Stimulated activated CD4-positive, alpha-beta T cell treated with anti-CD3 and anti-CD28 coated beads, Interleukin-2, amount 100 ng/mL, for 24 hours (primary cell): ENCODE measurements at places on chromosomes 7 and 10.

- no peak for DNase-seq
Measured at GRCh38 chr7:20302891-20303290, 27.8 kb upstream of the ITGB8 start.

- DNase-seq = peak; percentile 100
Measured at GRCh38 chr7:75738975-75739795, 444 bp upstream of the HIP1 start.

DNA sequence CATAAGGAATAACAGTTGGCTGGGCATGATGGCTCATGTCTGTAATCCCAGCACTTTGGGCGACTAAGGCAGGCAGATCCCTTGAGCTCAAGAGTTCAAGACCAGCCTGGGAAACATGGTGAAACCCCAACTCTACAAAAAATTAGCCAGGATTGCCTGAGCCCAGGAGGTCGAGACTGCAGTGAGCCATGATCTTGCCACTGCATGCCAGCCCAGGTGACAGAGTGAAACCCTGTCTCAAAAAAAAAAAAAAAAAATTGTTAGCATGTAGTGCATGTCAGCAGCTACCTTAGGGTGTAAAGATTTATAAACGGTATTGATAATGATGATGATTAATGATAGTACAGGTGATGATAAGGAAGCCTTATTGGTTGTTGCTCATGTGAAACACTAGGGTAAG is 331.2 kb upstream of the FZD1 start:
- DNase-seq = no peak

DNA sequence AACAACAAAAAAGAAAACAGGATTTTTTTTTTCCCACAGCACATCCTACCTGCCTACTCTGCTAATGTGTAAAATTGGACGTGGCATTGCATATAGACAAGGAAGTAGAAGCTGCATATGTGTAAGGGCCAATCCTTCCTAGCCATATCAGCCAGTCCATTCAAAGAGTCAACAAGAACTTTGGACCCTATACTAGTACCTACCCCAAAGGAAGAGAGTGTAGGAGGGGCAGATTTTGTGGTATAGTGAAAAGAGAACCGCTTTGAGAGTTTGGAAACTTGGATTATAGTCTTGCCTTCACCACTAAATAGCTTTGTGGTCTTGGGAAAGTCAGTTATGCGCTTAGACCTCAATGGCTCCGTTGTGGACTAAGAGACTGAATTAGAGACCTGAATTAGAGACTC is 12.1 kb upstream of the MCU start:
- DNase-seq = no peak

DNA sequence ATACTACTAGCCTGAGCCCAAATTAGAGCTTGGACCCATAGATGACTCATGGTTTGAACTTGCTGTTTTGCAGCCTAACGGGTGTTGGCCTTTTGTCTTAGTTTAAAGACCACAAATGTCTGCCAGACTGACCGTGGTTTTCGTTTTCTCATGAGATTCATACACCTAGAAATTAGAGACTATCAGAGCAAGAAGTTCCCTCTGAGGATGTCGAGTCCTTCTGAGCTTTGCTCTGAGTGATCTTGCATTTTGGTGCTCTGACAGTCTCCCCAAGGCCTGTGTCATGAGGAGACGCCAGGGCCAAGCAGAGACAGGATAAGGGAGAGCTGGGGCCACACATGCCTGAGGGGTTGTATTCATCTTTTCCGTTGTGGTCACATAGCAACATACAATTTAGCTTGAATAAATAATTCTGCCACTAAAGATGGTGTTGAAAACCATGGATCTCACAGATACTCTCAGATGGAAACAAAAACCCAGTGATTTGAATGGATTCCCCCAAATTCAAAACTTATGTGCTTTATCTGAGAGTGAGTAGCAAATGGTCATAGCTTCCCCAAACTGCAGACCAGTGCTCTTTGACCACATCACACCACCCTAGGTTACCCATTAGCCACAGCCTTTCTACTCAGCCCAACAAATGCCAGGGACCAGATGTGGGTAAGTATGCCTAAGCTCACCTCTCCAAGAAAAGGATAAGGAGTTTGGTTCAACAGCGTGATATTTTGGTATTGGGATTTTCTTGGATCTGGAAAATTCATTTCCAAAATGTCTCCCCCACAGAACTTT is 762.0 kb upstream of the IGFBP3 start:
- DNase-seq = no peak

DNA sequence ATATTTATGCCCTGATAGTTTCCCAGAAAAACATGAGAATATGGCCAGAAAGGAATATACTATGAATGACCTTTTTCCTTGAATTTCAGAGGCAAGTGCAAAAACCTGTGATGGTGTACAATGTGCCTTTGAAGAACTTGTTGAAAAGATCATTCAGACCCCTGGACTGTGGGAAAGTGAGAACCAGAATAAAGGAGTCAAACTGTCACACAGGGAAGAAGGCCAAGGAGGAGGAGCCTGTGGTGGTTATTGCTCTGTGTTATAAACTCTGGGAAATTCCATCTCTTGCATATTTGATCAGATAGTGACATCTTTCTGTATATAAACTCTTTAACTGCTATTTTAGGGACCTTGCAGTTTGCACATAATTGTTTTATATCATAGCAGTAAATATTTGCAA is 33.7 kb downstream of the RAB18 start:
- DNase-seq = no peak

DNA sequence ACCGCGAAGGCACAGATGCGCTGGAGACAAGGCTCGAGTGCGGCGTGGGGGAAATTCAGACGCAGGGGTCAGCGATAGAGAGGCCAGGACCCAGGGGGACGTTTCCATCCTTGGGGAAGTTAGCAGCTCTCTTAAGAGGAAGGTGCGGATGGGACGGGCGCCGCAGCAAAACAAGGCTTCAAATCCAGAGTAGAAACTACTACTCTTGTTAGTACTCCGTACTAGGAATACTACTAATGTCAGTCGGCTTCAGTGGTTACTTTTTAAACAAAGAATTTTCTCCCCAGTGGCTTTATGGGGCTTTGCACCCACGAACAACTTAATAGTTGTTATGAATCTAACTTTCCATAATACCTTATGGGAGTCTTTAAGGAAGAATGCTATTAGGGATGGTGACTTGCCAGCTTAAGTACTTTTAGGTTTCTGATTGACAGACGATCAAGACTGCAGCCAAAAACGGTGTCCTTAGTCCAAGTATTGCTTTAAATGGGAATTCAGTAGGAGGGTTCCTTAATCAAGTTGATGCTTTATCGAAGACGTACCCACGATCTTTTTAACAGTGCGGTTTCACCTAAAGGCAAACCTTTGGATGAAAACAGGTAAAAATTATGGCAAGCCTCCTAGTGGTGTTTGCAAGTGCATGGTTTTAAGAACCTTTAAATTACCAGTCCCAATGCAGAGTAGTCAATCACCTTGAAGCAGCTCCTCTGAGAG is 812 bp upstream of the IDE start:
- no peak for DNase-seq

DNA sequence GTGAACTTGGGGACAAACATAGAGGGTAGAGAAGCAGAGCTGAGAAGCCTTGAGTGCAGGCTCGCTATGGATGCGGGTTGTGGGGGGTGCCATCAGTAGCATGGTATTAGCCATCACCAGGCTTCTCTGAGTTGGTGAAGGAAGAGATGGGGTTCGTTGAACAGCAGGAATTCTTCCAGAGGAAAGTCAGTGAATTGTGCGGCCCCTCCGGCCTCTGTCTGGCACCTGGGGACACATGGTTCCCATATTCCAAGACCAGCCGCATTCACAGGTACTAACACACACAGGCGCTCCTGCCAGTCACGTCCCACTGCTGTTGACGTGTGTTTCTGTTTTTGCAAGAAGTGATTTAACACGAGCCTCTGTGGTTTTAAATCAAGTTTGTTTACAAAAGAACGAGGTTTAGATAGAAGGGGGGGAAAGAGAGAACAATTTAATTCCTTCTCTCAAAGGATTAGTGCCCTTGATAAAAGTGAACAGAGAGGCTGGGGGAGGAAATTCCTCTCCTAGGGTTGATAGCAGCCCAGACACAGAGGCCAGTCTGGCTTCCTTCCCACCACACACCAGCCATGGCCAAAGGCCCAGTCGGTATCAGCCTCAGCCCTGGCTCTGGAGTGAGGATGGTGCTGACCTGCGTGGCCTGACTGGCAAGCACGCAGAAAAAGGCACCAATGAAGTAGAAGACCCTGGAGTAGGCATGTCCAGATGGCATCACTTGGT is 252.6 kb upstream of the IGFBP3 start:
- no peak for DNase-seq

DNA sequence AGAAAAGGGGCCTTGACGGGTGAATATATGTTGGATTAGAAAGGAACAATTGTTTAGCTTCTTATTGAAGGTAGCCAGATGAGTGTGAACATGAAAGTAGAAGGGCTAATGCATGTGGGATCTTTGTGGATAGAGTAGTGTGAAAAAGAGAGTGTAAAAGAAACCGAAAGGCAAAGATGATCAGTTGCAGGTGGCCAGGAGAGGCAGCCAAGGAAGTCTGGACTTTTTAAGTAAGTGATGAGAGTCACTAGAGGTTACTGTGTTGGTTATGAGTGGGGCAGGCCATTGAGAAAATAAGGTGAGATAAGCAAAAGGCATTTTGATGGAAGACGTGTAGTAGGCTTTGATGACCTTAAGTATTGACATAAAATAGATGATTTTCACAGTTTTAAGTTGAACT is 64.7 kb upstream of the ETV1 start:
- no peak for DNase-seq

DNA sequence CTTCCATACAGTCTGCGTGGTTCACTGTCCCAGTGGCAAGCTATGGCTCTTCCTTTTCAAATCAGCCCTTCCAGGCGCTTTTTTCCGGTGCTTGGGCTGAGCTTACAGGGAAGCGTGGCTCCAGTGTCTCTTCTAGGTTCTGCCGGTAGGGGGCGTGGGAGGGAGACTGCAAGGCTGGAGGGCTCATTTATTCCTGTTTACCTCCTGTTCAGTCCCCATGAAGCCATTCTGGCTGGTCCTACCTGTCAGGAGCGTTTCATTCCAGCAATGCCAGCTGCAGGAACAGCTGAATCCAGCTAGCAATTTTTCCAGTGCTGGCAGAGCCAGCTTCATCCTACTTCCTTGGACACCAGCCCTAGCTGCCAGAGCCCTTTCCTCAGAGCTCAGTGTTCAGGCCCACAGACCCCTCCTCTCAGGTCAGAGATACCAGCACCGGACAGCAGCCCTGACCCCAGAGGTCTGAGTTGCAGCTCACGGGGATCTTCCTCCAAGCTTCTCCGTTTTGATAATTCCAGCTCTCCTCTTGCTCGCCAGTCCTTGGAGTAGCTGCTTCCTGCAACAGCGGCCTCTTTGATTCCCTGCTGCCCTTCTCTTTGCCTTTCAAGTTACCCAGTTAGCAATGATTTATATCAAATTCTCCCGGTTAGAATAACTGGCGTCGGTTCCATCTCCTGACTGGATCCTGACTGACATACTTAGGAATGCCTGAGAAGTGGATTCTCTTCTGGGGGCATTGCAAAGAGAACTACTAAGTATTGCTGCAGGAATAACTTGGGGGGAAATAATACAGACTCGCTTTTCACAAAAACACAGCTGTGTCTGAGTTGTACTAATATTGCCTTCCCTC is 129.8 kb downstream of the FRMD4A start:
- peak; percentile 21 for DNase-seq

DNA sequence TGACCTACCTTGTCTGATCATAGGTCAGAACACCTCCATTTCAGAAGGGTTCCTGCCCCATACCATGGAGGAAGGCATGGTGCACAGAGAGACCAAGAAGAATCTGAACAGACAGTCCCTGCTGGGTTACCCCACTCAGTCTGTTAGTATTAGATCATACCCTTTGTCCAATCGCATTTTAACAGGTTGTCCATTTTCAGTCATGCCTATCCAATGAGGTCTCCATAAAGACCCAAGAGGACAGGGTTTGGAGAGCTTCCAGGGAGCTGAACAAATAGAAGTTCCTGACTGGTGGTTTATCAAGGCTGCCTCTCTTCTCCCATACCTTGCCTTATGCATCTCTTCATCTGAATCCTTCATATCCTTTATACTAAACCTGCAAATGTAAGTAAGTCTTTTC is 21.2 kb upstream of the SLC16A12 start:
- DNase-seq = no peak

GRCh38 chr10:58764087-58764747 is 251.5 kb downstream of the BICC1 start:
- DNase-seq = no peak

DNA sequence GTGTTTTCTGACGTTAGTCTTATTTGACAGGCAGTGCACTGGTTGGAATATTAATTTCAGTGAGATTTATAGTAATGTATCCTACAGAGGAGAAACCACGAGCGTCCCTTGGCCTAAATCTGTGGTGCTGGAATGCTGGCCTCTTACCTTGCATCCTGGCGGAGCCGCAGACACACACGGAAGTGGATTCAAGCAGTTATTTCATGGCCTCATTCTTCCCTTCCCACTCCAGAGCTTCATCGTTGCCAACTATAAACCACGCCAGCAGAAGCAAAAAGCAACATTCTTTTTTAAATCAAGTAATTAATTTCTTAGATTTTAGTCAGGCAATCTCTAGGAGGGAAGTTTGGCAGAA is 13.1 kb downstream of the WIPI2 start:
- DNase-seq = no peak

DNA sequence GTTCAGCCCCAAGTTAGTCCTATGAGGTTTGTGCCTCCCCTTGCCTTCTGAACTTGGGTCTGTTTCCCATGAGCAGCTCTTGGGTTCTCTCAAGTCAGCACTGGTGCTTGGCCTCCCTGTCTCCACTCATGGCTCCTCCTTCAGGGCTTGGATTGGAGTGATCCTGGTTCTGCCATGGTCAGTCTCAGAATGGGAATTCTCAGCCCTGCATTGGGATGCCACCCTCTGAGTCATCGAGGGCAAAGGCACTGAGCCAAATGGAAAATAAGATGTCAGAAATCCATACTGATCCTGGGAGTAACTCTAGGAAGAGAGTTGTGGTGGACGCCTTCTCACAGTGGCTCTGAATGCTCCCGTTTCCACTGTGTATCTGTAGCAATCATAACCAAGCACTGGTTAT is 233.4 kb upstream of the HABP2 start:
- no peak for DNase-seq

GRCh38 chr10:74063256-74063655 is 65.3 kb downstream of the VCL start:
- DNase-seq = no peak

DNA sequence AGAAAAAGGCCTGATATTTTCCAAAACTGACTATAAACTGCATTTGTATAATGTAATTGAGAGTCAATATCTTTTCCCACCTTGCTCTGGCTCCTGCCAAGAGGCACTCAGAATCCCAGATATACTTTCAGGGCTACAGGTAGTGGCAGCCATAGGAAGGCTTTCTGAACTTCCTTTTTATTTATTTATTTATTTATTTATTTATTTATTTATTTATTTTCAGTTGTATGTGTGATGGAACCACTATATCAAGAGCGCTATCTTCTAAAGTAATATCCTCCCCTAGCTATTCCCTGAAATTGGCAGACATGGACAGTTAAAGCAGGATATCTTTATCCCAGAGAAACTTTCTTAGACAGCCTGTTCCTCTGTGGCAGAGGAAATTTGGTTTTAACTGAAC is 86.7 kb downstream of the SEMA3E start:
- DNase-seq = no peak

- no peak for DNase-seq
Measured at GRCh38 chr7:106358103-106358663, 73.4 kb upstream of the NAMPT start.

- DNase-seq = peak; percentile 73
Measured at GRCh38 chr10:24920907-24921881, 31.2 kb downstream of the PRTFDC1 start.

GRCh38 chr10:35191523-35191922 is 64.9 kb downstream of the CREM start:
- DNase-seq = no peak
